ENCODE measurements at places on chromosomes 4 and X.

GRCh38 chr4:52997132-52997416 is 135.0 kb downstream of the RASL11B start:
- no peak for DNase-seq

DNA sequence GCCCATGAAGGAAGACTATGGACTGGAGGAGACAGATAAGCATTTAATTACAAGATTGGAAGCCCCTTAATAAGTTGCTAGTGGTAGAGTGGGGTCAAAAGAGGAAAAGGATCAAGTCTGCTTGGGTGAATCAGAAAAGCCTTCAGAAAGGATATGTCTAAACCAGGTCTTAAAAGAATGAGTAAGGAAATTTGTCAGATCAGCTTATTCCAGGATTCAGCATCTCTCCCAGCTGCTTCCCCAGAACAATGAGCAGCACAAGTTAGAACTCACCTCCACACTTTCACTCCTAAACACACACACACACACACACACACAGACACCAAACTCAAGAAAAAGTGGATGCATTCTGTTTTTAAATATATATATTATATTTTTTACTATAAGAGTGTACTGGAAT is 166.5 kb downstream of the CPEB2 start:
- no peak for DNase-seq

- DNase-seq: no peak
These were observed 531.8 kb downstream of the IL15 start for GRCh38 chr4:142168181-142168580.

- no peak for DNase-seq
These were observed 150.0 kb downstream of the SPRY1 start for GRCh38 chr4:123546573-123547060.

DNA sequence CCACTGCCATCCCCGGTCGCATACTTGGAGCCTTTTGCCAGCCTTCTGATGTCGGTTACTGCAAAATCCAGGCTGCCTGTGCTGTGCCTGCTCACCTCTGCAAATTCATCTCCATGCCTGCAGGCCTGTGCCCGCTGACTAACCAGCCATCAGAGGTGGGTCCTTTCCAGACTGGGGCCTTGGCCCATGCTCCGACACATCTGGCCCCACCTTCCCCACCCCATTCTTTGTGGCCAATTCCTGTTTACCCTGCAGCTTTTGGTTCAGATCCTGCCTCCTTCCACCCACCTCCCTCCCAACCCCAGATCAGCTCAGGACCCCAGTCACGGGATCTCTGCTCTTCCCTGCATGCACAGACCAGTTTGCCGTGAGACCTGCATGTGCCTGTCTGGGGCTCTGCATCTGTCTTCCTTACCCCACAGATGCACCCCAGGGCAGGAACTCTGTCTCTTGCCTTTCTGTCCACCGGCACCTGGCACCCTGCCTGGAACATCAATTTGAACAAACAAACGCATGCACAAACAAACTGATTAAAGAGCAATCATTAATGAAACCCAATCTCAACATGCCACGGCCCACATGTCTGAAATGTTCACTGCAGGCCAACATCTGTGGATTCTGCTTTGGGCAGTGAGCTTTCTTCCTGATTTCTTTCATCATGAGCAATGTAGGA is 112.8 kb upstream of the PSAPL1 start:
- DNase-seq: no peak

- DNase-seq: no peak
These were observed 1382.5 kb downstream of the C4orf33 start for GRCh38 chr4:130478406-130478805.

GRCh38 chrX:3129256-3129655 is 88.0 kb downstream of the ARSF start:
- no peak for DNase-seq

DNA sequence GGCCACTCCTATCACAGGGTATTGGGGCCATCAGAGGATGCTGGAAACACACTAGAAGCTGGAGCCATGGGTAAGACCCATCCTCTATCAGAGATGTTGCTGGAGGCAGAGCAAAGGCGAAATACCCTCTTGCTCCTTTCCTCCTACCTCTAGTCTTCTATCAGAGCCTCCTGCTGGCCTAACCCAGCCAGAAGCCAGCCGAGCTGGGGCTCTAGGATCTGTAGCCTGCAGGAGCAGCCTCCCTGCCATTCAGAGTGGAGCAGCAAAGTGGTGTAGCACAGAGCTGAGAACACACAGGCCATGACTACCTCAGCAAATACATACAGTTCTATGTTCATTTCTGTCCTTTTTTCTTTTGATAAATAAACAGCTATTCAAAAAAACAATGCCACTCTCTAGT is 35.7 kb downstream of the GATB start:
- DNase-seq: no peak

GRCh38 chrX:14817571-14817970 is 55.3 kb downstream of the FANCB start:
- no peak for DNase-seq

DNA sequence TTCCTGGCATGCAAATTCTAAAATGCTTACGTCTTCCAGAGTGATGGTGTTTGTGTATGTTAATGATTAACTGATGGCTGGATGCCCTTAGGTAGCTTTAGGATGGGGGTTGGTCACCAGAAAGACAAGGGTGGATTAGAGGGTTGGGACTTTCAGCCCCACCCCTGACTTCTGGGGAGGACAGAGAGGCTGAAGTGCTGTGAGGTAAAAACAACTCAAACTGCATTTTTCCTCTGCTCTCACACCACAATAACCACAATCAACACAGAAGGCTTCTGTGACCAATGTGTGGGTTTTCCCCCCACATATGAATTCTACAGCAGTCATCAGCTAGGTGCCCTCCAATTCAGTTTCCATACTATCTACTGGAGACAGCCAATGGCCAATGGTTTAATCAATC is 18.7 kb upstream of the DDIT4L start:
- DNase-seq: no peak

DNA sequence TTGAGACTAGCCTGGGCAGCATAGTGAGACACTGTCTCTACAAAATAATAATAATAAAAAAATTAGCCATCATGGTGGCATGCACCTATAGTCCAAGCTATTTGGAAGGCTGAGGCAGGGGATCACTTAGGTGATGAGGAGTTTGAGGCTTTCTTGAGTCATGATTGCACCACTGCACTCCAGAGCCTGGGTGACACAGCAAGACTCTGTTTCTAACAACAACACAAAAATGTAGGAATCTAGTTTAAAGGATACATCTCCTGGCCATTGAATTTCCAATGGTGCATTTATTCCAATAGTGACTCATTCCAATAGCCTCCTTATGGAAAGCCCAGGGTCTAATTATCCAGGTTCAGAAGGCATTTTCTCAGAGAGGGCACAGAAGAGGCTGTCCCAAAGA is 21.9 kb upstream of the HERC6 start:
- DNase-seq: no peak

DNA sequence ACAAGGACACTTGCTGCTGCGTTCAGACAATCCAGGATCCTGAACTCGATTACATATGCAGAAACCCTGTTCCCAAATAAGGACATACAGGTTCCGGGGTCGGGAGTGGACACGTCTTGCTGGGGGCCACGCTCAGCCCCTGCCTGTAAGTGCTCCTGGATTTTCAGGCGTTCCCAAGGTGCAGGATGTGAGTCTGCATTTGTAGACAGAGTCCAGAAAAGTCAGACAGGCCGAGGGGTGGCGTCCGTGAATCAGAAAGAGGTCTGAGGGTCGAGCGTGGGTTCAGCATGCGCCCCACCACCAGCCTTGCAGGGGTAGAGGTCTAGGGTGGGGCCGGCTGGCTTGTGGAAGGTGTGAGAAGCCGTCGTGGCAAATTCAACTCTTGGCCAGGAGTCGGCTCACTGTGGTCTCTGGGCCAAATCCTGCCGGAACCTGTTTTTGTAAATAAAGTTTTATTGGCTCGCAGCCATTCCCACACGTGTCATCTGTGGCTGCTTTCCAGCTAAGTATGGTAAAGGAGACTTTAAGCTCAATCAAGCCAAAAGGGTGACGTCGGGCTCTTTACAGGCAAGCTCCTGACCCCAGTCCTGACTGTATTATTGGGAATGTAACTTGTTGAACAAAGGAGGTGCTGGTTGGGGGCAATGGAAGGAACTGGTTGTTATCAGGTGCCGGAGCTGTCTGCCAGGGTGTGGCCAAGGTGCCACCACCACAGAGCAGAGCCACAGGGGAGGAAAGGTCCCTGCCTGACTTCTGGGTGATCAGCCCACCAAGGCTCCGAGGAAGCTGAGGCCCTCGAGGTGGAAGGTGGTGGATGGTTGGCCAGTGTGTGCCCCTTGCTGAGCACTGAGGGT is 7.4 kb downstream of the DOK7 start:
- no peak for DNase-seq

DNA sequence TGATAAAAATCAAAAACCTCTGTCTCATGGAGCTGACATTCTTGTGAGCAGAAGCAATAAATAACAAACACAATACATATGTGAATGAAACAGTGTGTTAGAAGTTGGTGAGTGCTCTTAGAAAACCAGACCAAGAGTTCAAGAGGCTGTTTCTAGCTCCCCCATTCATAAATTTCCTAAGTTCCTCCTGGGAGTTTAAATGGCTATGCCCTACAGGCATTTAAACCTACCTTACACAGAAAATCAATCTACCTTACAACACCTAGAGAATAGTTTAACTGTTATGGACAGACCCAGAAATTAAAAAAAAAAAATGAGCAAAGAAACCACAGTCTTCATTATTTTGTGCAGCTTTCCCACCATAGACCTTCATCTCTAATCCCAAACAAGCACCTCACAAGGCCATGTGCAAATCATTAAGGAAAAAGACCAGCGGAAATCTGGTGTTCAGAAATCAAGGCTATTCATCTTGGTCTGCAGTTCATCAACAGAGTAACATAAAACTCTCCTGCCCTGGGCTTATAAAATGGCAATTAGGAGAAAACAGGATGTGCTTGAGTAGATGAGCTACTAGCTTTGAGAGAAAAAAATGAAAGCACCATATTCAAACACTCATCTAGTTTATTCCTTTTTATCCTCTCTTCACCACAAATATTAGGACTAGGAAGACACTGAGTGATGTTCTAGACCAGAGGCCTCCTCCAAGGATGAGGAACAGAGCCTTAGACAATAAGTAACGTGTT is 147.2 kb downstream of the SHROOM3 start:
- DNase-seq: no peak

DNA sequence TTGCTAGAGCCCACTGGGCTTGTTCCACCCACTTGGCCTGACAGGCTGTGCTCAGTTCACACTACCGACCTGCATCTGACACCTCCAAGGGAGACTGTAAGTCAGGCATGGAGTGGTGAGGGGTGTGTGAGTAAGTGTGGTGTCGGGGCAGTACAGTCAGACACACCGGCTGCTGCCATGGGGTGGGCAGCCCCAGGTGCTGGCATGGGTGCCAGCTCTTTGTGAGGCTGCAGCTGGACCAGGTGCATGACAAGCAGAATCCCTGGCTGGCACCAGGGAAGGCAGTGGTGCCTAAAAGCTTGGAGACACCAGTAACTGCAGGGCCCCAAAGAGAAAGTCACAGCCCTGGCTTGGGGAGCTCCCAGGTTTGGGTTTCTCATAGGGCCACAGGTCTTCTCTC is 665.0 kb downstream of the SH3BGRL start:
- DNase-seq: no peak

- DNase-seq: no peak
These were observed 17.2 kb upstream of the MND1 start for GRCh38 chr4:153327247-153327646.

DNA sequence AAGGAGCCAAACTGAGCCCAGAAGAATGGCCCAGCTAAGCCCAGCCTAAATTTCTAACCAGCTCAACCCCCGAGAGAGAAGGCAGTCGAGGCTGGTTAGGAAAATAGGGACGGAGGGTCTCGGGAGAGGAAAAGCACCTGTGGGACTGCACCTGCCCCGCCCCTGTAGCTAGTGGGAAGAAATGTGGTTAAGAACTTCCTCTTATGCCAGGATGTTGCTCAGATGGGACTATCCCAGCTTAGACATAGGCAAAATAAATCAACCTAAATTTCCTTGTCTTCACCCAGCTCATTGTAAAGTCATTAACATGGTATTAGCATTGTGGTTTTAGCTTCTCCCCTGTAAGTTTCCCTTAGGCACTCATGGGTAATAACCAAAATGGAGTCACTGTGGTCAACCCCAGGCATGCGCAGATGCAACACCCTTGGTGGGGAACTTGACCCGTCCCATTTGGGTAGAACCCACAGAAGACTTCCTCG is 86.8 kb downstream of the ZNF718 start:
- no peak for DNase-seq
